Caki2 (cell line): ENCODE measurements at places on chromosomes 12 and 14. TPM values are rescaled to one million over a fixed set of nuclear protein-coding genes. Genes with fewer than 3 reads are reported as not detected.
A peak's percentile ranks its signal among the peaks of the same experiment; 100 is the strongest.

DNA sequence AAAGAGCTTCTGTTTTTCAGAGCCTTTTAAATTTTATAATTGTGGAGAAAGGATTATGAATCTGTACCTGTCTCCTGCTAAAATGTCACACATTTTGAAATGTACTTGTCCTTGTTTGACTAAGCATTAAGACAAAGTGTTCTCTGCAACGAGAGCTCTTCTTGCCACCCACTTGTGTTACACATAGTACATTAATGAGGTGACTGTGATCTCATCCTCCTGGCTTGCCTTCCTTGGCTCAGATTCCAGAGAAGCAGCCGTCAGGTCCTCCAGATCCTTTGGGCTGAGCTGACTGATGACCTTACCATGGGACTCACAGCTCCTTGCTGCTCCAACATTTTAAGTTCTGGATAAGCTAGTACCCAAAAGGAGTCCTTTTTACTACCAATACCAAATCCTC is 81.4 kb downstream of the BBS10 start:
- DNase-seq: no peak

DNA sequence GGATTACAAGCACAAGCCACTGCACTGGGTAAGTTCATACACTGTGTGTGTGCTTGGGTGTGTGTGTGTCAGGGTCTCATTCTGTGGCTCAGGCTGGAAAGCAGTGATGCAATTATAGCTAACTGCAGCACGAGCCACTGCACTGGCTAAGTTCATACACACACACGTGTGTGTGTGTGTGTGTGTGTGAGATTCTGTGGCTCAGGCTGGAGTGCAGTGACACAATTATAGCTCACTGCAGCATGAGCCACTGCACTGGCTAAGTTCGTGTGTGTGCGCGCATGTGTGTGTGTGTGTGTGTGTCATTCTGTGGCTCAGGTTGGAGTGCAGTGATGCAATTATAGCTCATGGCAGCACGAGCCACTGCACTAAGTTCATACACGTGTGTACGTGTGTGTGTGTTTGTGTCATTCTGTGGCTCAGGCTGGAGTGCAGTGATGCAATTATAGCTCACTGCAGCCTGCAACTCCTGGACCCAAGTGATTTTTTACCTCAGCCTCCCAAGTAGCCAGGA is 85.4 kb downstream of the HECTD1 start:
- no peak for DNase-seq

- no peak for DNase-seq
Measured at GRCh38 chr12:125038976-125039625, 26.1 kb upstream of the AACS start.

DNA sequence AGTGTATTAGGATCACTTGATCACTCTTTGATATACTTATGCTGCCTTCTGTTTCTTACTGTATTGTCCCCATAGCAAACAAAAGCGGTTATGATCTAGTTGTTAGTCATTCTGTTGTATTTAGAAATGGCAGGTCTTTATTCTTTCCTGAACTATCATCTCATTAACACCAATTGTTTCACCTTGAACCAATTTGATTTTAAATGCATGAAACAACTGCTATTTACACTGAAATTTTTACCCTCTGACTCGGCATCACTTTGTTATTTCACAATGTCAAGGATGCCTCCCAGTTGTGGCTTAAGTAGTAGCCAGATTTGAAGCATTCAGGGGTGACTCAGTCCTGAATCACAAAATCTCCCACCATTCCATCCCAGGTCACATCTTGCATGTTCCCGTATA is 303.5 kb downstream of the EGLN3 start:
- peak; percentile 70 for DNase-seq

- DNase-seq: no peak
Measured at GRCh38 chr12:92142251-92142926, 3.3 kb downstream of the BTG1 start.

- DNase-seq: no peak
Measured at GRCh38 chr14:44897845-44898151, 63.9 kb downstream of the KLHL28 start.

DNA sequence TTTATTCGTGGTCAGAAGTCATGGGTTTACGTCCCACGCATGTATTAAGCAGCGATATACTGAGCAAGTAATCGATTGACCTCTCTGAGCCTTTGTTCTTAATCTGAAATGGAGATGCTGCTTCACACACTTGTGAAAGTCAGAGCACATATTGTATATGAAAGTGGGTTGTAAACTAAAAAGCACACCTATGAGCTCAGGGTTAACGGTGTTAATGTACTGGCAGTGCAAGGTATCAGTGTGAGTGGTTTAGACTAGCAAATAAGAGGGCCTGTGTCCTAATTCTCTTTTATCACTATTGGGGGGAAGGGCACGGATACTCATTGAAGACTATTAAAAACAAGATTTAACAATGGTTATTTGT is 676 bp downstream of the MRPL42 start:
- no peak for DNase-seq

DNA sequence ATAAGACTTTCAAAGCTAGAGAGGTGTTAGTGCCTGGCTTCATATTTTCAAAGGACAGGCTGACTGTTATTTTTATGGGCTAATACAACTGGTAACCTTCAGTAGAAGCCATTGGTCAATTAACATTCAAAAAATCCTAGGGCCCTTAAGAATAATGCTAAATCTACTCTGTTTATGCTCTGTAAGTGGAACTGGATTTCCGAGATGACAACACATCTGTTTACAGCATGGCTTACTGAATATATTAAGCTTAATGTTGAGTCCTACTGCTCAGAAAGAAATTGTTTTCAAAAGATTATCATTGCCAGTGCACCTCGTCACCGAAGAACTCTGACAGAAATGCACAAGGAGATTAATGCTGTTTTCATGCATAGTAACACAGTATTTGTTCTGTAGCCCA is 239.9 kb downstream of the TMTC2 start:
- DNase-seq: no peak

- no peak for DNase-seq
Measured at GRCh38 chr12:109744026-109744425, 30.4 kb downstream of the FAM222A start.

- no peak for DNase-seq
Measured at GRCh38 chr14:96001866-96002497, 37.2 kb upstream of the C14orf132 start.

DNA sequence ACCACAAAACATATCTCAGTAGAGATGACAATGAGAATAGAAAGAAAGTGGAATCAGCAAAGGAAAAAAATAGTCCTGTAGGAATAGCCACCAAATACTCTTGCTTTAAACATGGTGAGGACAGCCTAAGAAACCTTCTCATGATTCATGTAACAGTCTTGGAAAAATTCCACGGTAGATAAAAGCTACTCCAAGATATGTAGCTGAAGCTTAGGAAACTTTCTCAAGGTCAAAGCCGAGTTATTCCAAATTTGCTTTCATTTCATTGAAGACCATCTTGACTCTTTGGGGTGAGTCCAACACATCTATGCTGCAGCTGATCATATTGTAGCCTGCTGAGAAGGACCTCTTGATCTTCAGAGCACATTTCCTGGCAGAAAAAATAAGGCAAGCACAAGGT is 157.6 kb downstream of the PAH start:
- no peak for DNase-seq

GRCh38 chr12:51887476-51888315 is at the start of gene ANKRD33:
TSS of gene ANKRD33 (plus strand) at chr12:51888103. CDS start at chr12:51888187, 84 bp downstream.
- no peak for DNase-seq

DNA sequence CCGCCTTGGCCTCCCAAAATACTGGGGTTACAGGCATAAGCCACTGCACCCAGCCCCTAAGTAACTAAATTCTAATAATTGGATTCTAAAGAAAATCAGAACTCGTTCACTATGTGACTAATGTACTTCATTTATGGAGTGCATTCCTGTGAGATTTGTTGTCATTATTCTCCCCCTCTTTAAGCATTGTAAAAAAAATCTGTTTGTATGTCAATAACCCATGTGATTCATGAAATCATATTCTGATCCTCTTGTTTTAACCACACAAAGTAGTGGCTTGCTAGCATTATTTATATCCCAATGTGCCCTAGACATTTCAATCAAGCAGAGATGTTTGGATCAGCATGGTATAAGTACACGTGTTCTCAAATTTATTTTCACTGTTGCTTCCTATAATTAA is 78.2 kb upstream of the OSBPL8 start:
- no peak for DNase-seq

GRCh38 chr14:69010648-69011047 is 31.5 kb upstream of the ACTN1 start:
- DNase-seq: no peak

DNA sequence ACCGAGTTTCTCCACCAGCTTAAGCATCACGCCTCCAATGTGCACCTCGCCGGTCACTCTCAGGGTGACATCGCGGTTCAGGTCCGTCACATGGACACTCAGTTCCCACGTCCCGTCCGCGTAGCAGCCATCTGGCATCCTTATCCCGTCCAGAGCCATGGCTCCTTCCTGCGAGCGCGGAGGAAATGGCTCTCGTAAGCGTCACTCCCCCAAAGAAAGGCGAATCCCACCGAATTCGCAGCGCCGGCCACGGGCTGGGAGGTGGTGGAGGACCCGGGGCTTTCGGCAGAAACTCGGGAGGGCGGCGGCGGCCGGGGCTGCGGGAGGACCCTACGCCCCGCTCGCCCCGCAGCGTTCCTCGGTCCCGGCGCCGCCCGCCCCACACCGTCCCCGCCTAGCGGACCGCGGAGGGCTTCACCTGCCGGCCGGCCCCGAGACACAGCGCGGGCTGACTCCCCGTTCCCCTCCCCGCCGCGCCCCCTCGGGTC is 396 bp downstream of the FERMT2 start:
- peak; percentile 60 for DNase-seq

- no peak for DNase-seq
Measured at GRCh38 chr14:30638926-30639325, 16.8 kb downstream of the SCFD1 start.

GRCh38 chr12:131187602-131188001 is 233.9 kb downstream of the ADGRD1 start:
- DNase-seq: no peak

GRCh38 chr12:115949675-115950074 is 327.8 kb downstream of the MED13L start:
- DNase-seq: no peak

DNA sequence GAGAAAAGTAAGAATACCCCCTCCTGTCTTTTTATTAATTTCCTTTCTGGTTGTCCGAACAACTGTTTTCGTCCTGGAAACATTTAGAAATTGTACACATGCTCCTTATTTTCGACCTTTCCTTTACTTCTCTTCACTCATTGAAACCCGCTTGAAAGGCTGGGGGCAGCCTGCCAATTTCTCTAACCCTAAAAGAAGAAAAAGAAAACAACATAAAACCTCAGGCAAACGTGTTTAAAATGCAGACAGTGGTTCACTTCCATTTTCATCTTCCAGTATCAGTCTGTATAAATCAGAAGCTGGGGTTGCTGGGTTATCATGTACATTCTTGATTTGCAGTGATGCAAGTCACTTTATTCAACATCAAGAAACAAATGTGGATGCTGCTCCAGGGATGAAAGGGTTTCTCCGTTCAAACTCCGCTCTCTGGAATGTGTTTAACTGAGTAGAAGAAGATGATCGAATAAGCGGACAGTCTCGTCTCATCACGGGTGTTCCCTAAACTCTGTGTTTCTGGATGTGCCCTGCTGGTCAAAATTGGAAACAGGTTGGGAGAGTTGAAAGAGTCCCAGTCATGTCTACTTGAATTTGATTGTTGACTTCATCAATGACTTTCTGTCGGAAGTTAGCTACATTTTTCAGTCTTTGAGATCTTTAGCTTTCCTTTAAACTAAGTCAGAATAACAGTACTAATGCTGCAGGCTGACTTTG is 1042.2 kb downstream of the BCL11B start:
- DNase-seq: no peak

- DNase-seq: no peak
Measured at GRCh38 chr12:25524366-25524765, 28.7 kb downstream of the LMNTD1 start.

GRCh38 chr12:14399871-14400270 is 34.4 kb downstream of the ATF7IP start:
- DNase-seq: no peak

DNA sequence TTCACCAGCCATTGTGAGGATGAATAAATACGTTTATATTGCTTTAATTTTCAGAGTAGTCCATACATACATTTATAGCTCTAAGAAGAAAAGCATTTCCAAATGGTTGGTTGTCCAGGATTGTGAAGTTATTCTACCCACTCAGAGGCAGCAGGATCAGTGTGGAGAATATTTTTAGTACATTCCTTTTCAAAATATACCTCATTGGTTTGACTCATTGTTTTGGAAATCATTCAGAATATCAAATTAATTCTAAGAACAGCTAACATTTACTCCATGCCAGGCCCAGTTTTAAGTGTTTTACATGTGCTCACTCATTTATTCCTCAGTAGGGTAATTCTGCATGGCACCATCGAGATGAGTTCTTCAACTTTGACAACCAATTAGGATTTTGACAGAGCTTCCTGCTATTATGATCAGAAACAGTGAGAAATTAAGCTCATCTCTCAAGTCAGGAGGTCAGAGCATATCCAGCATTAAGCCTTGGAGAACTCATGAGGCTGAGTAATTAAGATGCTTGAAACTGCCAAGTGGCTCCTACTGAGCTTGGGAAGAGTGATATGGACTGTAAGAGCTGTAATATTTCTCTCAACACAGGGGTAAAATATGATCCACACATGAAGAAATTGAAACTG is 153.3 kb upstream of the CLEC14A start:
- no peak for DNase-seq

GRCh38 chr14:101082436-101083384 is 179.2 kb upstream of the RTL1 start:
- DNase-seq: no peak

- DNase-seq: no peak
Measured at GRCh38 chr12:65561798-65562382, 262.4 kb upstream of the HMGA2 start.

- no peak for DNase-seq
Measured at GRCh38 chr12:93805736-93806141, 128.6 kb downstream of the CRADD start.

DNA sequence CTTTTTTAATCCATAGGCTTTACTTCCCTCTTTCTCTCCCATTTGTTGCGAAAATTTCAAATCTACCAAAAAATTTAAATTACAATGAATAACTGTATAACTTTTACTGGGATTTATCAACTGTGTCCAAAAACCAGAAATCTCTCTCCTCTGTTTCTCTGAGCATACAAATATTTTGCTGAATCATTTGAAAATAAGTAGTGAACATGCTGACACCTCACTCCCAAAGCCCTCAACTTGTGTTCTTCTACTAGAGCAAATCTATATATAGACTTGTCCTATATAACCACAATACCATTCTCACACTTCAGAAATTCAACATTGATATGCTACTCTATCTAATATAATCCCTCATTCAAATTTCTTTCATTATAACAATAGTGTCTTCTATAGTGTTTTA is 53.1 kb downstream of the SLCO1C1 start:
- no peak for DNase-seq

DPY19L2 gene
- 0.70 and 1.1 TPM in 2 replicates for total RNA-seq

IL31 gene
- total RNA-seq: not detected in 2 replicates

MIPOL1 gene
- total RNA-seq: 10.5 and 28.3 TPM in 2 replicates

GDF3 gene
- total RNA-seq: not detected in 2 replicates

CDK4 gene
- total RNA-seq: 463 and 654 TPM in 2 replicates

SLCO1C1 gene
- not detected in 2 replicates for total RNA-seq

CMA1 gene
- total RNA-seq: not detected in 2 replicates

SRRM4 gene
- total RNA-seq: not detected in 2 replicates

PTPRQ gene
- total RNA-seq: 0.64 TPM in 1 of 2 replicates, not detected in the other

CCDC88C gene
- total RNA-seq: 1.2 and 2.0 TPM in 2 replicates

JDP2 gene
- total RNA-seq: 34.2 and 36.6 TPM in 2 replicates

KLHL33 gene
- not detected in 2 replicates for total RNA-seq
